ENCODE measurements at places on chromosomes 2 and 18.

DNA sequence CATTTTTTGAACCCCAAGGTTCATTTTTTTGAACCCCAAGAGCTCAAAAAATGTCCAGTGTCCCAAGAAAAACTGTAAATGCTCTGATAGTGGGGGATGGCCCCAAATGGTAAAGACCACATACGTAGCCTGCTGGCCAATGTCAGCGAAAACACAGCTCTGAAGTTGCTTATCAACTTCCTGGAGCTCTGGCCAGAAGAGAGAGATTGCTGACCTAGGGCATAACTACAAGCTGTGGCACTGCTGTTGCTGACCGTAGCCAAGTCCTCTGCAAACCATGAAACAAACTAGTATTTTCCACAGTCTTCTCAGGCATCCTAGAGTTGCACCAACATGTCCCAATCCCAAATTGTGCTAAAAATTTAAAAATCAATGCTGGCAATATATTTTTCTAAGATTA lies 50.9 kb downstream of the REEP1 start:
- H3K4me1 ChIP-seq: peaks cover 41% of the 10 kb centered on the region
- no peak overlapping the region for H3K27ac ChIP-seq
- no peaks in the 10 kb centered on the region for H3K36me3 ChIP-seq
- no peaks in the 10 kb centered on the region for H3K27me3 ChIP-seq
- H3K4me3 ChIP-seq: no peak overlapping the region
- no peak for DNase-seq

DNA sequence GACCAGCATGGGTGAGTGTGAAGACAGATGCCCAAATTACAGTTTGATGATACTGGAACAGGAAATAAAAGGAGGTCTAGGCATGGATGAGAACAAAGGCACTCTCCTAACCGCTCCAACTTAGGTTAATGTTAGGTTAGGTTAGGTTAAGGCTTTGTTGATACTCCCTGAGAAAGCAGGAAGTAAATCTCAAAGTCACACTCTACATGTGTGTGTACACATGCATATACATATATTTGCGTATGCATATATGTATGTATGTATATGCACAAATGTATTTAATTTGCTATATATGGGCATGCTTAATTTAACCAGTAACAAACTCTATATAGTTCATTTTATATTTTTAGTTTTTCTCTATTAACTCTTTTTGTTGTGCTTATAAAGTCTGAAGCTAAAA lies 139.3 kb downstream of the UPP2 start:
- H3K36me3 ChIP-seq: no peaks in the 10 kb centered on the region
- no peak for DNase-seq
- no peak overlapping the region for H3K4me3 ChIP-seq

DNA sequence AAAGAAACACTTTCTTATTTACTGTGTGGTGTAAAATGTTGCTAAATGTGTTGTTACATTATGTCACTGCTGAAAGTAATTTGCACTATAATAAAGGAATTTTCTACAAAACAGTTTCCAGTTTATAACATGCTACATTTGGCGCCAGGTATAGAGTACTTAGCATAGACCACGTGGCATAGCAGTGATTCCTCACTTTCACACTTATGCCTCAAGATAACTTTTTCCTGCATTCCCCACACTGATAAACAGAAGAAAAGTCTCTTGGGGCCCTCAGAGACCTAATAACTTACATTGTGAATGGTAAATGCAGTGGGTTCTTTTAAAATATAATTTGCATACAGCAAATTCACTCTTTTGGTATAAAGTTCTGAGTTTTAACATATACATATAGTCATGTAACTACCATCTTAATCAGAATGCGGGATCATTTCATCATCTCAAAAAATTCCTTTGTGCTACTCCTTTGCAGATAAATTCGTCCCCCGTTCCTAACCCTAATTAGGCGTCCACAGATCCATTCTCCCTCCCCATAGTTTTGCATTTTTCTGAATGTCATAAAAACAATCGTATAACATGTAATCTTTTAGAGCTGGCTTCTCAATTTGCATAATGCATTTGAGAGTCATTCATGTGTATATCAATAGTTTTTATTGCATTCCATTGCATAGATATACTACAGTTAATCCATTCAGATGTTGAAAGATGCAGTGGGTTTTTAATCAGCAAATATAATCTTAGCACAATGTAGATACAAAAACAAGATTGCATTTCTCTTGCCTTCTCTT lies 7.5 kb downstream of the LGALSL start:
- H3K36me3 ChIP-seq: peaks cover 22% of the 10 kb centered on the region
- H3K27ac ChIP-seq: no peak overlapping the region
- no peaks in the 10 kb centered on the region for H3K27me3 ChIP-seq
- no peaks in the 10 kb centered on the region for H3K4me1 ChIP-seq
- no peak for DNase-seq

DNA sequence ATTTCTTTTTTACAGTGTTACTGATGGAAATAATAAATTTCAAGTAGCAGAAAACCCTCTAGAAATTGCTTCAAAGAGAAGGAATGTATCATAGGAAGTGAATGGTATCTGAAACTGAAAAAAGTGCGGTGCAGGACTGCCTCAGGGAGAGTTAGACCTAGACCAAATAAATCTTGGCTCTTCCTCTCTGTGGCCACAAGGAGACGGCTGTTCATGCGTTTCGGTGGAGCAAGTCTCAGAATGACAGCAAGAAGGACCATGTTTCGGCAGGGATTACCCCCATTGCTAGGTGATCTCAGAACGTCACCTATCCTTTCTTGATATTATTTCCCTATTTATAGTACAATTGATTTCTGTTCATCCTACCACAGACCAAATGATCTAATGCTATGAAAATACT lies 522.3 kb downstream of the SOX11 start:
- H3K4me3 ChIP-seq: no peak overlapping the region
- no peak overlapping the region for H3K27ac ChIP-seq
- no peaks in the 10 kb centered on the region for H3K36me3 ChIP-seq
- no peak for DNase-seq
- H3K27me3 ChIP-seq: peaks cover 2% of the 10 kb centered on the region

DNA sequence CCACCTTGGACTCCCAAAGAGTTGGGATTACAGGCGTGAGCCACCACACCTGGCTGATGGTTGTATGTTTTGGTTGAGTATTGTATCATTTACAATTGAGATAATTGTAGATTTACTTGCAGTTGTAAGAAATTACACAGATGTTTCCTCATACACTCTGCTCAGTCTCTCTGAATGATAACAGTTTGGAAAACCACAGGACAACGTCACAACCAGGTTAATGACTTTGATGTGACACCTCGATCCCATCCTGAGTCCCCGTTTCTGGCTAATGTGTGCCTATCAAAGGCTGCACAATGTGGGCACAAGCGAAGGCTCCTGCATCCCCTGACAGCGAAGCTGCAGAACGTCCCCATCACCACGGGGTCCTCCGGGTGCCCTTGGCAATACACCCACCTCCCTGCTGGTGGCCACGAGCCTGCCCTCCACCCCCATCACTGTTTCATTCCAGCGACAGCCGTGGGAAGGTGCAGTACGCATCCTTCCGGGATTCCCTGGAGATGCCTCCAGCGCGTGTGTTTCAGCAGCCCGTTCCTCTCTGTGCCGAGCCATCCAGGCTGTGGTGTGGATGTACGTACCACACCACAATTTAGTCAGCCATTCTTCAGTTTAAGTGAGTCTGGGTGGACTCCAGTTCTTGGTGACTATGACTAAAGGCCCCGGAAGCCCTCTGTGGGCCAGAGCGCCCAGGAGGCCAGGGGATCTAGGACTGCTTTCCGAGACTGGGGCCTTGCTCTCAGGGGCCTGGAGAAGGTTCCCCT lies 4.3 kb upstream of the PDCD1 start:
- H3K4me3 ChIP-seq: no peak overlapping the region
- DNase-seq: no peak
- H3K27ac ChIP-seq: no peak overlapping the region
- peaks cover 32% of the 10 kb centered on the region for H3K4me1 ChIP-seq

All from muscle of leg (tissue), 16 donors.